ENCODE measurements at places on chromosomes 6 and 20.

GRCh38 chr6:89351671-89352277 is 748 bp downstream of the UBE2J1 start:
- no peak for DNase-seq

GRCh38 chr6:107708435-107708834 is 115.7 kb downstream of the SCML4 start:
- no peak for DNase-seq

DNA sequence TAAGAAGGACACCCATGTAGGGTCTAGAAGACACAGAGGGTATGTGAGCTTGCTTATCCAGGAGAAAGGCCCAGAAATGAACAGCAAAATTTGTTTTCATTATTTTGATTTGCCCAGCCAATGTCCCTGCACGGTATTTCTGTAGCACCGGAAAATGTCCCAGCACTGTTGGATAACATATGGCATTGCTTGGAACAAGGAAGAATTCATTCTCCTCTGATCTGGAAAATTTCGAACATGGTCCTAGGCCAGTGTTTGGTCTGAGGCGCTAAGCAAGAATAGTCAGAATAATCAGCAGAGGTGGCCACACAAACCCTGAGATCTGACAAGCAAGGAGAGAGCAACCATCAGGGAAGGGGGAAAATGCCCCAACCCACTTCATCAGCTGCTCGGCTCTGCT is 26.6 kb downstream of the ROS1 start:
- no peak for DNase-seq

DNA sequence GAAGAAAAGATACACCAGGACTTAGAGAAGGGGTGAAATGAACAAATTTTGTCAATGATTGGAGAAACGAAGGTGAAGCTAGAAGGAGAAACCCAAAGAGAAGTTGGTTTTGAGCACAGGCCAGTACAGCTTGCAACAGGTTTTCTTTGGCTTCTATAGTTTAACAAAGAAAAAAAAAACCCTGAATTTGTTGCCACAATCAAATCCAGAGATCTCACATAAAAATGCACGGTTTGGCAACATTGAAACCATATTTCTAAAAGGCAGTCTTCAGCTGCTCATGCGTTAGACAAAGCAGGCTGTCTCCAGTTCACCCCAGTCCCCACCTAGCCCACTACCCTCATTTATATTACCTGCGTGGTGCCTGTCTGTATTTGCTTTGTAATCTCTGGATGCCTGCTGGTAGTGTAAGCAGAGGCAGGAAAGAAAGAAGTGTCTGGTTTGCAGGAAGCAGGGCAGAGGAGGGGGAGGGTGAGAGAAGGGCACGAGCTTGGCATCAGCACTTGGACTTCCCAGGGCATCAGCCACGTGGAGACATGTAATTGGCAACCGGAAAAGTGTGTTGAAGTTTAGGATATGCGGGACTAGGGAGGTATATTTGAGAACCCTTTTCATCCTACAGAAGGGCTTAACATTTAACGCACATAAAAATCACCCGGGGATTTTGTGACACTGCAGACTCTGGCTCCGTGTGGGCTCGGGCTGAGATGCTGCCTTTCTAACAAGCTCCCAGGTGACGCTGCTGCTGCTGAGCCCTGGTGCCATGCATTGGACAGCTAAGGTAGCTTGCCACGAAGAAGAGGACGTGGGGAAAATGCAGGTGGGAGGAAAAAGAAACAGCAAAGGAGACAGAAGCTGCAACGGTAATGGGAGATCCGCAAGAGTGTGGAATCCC is 14.4 kb downstream of the PFDN4 start:
- no peak for DNase-seq
